ENCODE measurements at places on chromosomes 7 and 10.

DNA sequence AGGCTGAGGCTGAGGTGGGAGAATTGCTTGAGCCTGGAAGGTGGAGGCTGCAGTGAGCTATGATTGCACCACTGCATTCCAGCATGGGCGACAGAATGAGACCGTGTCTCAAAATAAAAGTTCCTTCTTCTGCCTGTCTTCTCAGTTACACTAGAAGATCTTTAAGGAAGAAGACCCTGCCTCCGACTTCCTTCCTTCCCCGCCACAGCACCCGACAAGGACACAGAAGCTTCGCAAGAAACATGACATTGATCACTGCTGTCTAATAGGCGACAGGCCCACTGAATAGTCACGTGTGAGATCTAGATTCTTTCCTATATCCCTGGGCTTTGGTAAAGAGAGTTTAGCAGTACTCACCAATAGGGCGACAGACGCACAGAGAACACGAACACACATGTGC is 118.2 kb downstream of the PRPF18 start:
- DNase-seq, result no peak

DNA sequence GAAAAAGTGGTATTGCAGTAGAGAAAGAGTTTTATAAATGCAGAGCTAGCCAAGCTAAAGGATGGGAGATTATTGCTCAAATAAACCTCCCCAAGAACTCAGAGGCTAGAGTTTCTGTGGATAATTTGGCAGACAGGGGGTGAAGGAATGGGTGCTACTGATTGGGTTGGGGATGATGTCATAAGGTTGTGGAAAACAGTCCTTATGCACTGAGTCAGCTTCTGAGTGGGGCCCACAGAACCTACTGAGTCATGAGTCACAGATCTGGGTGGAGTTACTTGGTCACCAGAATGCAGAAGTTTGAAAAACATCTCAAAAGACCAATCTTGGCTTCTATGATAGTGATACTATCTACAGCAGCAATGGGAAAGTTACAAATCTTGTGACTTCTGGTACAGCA is 1146.7 kb downstream of the TYW1 start:
- no peak for DNase-seq

GRCh38 chr10:124738441-124738840 is 5.7 kb downstream of the FAM53B start:
- DNase-seq, result no peak

GRCh38 chr7:85090143-85090542 is 96.7 kb downstream of the SEMA3D start:
- DNase-seq, result no peak

DNA sequence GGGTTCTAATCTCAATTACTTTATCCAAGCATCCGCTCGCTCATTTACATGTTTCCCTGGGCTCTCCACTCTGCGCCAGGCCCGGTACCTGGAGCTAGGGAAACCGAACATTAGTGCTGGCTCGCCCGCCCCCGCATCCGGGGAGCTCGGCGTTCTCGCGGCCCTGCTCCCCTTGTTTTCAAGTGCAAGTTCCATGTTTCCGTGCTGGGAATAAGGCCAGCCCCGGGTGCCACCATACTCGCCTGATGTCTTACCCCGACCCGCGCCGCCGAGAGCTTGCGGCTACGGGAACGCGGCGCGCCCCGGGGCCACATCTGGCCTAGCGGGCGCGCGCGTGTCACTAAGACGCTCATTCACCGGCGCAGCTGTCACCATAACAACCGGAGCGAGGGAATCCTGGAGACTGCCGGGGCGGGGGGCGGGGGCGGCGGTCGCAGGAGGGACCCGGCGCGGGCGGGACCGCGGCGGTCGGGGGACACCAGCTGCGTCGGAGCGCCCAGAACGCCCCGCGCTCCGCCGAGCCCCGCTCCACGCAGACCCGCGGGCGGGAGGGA is at the start of gene NEURL1:
TSS of gene NEURL1 (plus strand) at position 344 of the 554 bp plus-strand sequence. CDS start 683 bp downstream, outside the sequence.
- no peak for DNase-seq

DNA sequence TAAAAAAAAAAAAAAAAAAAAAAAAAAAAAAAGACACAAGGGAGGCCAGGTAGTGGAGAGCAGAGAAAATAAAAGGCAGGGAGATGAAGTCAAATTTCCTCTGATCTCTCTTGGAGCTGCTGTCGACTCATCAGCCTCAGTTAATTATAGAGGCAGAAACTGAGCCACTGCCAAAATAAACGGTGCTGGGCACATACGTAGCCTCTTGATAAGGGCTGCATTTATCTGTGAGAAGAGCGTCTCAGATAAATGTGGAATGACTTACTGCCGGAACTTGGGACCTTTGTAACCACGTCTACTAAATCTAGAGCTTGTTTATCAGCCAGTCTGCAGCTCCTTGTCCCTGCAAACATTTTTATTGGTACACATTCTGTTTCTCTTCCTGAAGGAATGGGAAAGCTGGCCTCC is 162.3 kb downstream of the BAMBI start:
- DNase-seq, result no peak

GRCh38 chr10:16777473-16778370 is 39.5 kb downstream of the RSU1 start:
- no peak for DNase-seq

GRCh38 chr10:90589825-90590224 is 268.0 kb downstream of the HTR7 start:
- DNase-seq, result no peak

GRCh38 chr7:19121977-19122588 is 4.6 kb upstream of the TWIST1 start:
- no peak for DNase-seq

DNA sequence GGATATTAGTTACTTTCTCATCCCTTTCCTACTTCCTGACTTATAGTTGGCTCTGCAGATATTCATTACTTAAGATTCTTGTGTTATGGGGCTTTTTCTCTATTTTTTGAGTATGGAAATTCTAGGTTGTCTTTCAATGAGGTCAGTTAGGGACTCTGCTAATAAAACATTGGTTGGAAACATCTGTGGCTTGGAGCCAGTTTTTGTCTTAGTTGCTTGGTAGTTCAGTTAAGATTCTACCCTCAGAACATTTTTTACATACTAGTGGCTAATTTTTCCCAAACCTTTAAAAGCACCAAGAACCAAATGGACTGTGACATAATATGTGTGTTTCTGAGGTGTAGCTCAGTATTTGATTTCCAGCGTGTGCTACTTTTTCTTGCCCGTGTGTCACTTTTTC is 305.6 kb upstream of the FZD1 start:
- no peak for DNase-seq

GRCh38 chr10:112562809-112563663 is 116.0 kb downstream of the VTI1A start:
- DNase-seq, result no peak

DNA sequence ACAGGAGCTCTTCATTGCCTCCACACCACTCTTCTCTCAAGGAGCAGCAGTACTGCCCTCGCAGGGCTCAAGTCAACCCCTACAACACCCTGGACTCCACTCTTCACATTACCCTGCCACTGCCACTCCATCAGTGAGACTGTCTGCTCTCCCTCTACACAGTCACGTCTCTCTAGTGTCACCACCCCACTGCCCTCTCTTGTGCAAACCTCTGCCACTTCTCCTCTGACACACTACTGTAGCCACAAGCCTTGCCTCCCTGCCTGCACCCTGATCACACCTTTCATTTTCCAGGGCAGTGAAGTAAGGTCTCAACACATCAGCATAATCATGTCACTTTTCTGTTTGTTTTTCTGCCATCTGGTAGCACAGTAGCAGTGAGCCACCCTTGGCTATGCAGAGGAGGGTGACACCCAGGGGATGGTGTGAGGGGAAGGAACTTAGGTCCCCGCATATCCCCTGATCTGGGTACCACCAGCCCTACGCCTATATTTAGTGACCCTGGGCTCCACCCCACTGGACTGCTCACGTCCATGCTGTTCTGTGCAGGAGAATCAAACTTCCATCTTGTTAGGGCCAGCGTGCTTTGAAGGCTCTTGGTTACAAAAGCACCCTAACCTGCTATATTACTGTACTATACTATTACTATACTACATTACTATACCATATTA is 1.6 kb downstream of the C10orf143 start:
- no peak for DNase-seq

DNA sequence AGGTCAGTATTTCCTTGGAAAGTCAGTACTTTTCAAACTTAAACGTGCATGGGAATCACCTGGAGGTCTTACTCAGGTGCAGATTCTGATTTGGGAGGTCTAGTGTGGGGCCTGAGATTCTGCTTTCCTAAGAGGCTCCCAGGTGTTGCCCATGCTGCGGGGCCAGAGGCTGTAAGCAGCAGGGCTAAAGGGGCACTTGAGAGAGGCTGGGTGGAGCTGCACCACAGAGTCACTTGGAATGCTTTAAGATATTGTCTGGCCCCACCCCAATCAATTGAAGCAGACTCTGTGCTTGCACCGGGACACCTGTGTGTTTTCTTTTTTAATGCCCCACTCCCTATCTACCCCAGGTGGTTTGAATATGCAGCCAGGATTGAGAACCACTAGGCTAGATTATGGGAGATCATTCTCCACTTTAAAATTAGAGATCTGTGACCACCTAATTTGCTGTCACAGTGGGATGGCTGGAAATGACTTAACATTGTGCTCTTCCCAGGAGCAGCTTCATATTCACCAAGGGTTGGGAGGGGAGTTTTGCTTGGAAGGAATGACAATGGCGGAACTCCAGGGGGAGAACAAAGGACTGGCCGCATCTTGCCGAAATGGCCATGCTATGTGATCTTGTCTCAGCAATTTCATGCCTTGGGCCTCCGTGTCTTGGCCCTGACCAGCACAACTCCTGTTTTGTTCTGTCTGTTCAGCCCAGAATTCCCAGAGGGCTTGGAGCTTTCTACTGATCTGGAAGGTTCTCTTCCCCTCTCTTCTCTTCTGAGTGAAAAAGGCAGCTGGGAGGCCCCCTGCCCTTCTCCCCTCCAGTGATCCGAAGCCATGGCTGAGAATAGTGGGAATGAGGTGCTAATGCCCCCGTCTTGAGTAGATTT is 80.2 kb downstream of the FAM241B start:
- no peak for DNase-seq

Measured in cortex of kidney (tissue), 1 donor.